Heart left ventricle (tissue), 16 donors: ENCODE measurements at places on chromosomes 2 and 18. TPM values are rescaled to one million over a fixed set of nuclear protein-coding genes. Genes with fewer than 3 reads are reported as not detected.

GRCh38 chr2:20080428-20080827 is 29.0 kb upstream of the LAPTM4A start:
- no peak for DNase-seq

DNA sequence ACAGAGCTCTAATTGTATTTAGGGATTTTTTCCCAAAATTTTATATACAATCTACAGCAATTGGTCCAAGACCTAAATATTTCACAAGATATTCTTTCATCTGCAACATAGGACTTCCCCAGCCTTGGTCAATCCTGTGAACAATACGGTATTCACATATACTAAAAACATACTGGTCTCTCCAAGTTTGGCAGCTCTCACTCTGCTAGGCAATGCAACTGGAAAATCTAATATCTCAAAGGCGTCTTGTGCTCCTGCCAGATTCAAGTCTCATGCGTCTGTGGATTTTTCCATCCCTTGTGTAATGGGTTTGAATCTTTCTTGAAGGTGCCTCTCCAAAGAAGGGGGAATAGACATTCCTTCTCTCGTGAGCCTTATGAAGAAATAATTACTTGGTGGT is 27.4 kb upstream of the MBOAT2 start:
- DNase-seq = no peak

DNA sequence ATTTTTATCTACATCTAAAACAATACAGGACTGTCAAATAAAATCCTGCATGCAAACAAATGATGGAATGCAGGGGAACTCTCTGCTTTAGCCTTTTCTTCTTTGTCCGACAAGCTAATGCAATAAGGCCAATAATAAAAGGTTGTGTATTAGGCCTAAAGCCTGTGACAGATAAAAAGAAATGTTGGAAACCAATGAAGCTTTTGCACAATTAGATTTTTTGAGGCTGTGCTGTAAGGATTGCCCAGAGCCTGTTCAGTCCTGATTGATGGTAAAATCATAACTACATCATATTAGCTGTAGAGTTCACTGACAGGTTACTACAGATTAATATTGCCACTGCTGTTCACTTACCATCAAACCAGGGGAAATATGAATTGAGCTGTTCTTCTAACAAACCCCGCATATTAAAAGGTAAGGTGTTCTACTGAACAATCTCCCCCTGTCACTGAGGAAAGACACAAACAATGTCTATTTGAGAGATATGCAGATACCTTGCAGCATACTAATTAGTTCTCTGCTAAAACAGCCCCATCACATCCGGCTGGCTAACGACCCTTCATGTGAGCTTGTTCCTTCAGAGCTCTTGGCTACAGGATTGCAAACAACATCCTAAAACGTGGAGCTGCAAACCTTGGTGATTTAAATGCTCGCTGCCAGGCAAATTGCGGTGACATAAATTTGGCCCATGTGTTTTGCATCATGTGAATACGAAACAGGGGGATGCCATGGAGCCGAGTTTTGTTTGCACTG is 305.4 kb downstream of the MTX2 start:
- DNase-seq = no peak

The PCARE gene
- 0.86 TPM for total RNA-seq
